Esophagus squamous epithelium (tissue), 5 donors: ENCODE measurements at places on chromosomes 2 and 18.

GRCh38 chr2:46339676-46340459 is 42.7 kb downstream of the EPAS1 start:
- no peaks in the 10 kb centered on the region for H3K36me3 ChIP-seq
- DNase-seq, result no peak
- peak overlapping the region; percentile 62 for H3K27ac ChIP-seq
- H3K4me1 ChIP-seq, result peaks cover 100% of the 10 kb centered on the region

GRCh38 chr2:47688561-47688960 is 94.4 kb upstream of the MSH6 start:
- DNase-seq, result no peak
- no peak overlapping the region for H3K27ac ChIP-seq
- H3K4me3 ChIP-seq, result no peak overlapping the region
- no peaks in the 10 kb centered on the region for H3K36me3 ChIP-seq
- no peaks in the 10 kb centered on the region for H3K4me1 ChIP-seq
- no peaks in the 10 kb centered on the region for H3K27me3 ChIP-seq

- no peak for DNase-seq
- no peak overlapping the region for H3K4me3 ChIP-seq
- no peak overlapping the region for H3K27ac ChIP-seq
Measured at GRCh38 chr18:9066817-9067306, 35.6 kb upstream of the NDUFV2 start.

DNA sequence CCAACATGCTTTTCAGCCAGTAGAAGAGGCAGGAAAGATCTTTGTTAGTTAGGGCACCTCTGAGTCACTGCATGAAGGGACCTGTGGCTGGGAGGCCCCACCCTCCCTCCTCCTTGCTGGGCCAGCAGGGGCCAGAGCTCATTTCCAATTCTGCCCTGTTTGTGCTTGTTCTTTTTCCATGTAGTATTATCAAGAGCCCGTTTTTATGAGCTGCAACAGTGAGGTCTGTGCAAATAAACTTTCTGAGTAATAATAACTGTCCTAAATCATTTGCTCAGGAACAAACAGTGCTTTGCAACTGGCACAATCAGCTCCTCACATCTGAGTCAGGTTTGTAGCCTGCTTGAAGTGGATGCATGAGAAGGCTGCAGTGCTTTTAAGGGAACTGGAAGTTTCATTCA is 128.0 kb downstream of the ARL4C start:
- H3K4me1 ChIP-seq, result peaks cover 22% of the 10 kb centered on the region
- DNase-seq, result no peak
- no peaks in the 10 kb centered on the region for H3K27me3 ChIP-seq

GRCh38 chr2:68404164-68404563 is 39.1 kb downstream of the PLEK start:
- DNase-seq, result no peak
- H3K4me3 ChIP-seq, result no peak overlapping the region
- H3K27ac ChIP-seq, result no peak overlapping the region
- H3K4me1 ChIP-seq, result peaks cover 5% of the 10 kb centered on the region
- H3K36me3 ChIP-seq, result no peaks in the 10 kb centered on the region

GRCh38 chr2:8682719-8683667 is 1.1 kb downstream of the ID2 start:
- H3K4me3 ChIP-seq, result peak overlapping the region; percentile 75
- no peak for DNase-seq
- H3K27me3 ChIP-seq, result no peaks in the 10 kb centered on the region
- peaks cover 18% of the 10 kb centered on the region for H3K4me1 ChIP-seq
- H3K27ac ChIP-seq, result peak overlapping the region; percentile 87

GRCh38 chr18:34050661-34051060 is 174.1 kb downstream of the NOL4 start:
- H3K4me3 ChIP-seq, result no peak overlapping the region
- no peak for DNase-seq
- no peak overlapping the region for H3K27ac ChIP-seq

- peaks cover 21% of the 10 kb centered on the region for H3K27me3 ChIP-seq
- H3K4me1 ChIP-seq, result peaks cover 49% of the 10 kb centered on the region
- H3K4me3 ChIP-seq, result no peak overlapping the region
- H3K27ac ChIP-seq, result no peak overlapping the region
- H3K36me3 ChIP-seq, result no peaks in the 10 kb centered on the region
Measured at GRCh38 chr2:63047321-63048279, 3.0 kb upstream of the OTX1 start.

DNA sequence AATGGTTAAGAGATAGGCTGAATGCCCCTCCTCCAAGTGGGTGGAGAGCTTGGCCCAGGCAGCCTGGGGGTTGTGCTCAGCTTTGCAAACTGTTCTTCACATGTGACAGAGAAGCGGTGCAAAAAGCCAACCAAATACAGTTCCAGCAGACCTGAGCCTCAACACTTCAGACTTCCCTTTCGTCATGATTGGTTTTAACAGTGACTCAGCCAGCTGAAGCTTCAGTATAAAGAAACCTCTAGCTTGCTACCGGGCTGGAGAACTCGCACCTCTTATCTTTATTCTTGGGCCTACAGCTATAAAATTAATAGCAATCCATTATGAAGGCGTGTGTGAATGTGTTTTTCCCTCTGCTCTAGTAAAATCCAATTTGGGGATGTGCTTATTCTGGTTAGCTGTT is 20.0 kb downstream of the SETBP1 start:
- peaks cover 51% of the 10 kb centered on the region for H3K4me1 ChIP-seq
- H3K4me3 ChIP-seq, result no peak overlapping the region
- DNase-seq, result no peak
- H3K36me3 ChIP-seq, result no peaks in the 10 kb centered on the region

GRCh38 chr2:46327627-46328026 is 30.4 kb downstream of the EPAS1 start:
- H3K27me3 ChIP-seq, result no peaks in the 10 kb centered on the region
- peaks cover 99% of the 10 kb centered on the region for H3K4me1 ChIP-seq
- no peaks in the 10 kb centered on the region for H3K36me3 ChIP-seq
- no peak overlapping the region for H3K4me3 ChIP-seq

DNA sequence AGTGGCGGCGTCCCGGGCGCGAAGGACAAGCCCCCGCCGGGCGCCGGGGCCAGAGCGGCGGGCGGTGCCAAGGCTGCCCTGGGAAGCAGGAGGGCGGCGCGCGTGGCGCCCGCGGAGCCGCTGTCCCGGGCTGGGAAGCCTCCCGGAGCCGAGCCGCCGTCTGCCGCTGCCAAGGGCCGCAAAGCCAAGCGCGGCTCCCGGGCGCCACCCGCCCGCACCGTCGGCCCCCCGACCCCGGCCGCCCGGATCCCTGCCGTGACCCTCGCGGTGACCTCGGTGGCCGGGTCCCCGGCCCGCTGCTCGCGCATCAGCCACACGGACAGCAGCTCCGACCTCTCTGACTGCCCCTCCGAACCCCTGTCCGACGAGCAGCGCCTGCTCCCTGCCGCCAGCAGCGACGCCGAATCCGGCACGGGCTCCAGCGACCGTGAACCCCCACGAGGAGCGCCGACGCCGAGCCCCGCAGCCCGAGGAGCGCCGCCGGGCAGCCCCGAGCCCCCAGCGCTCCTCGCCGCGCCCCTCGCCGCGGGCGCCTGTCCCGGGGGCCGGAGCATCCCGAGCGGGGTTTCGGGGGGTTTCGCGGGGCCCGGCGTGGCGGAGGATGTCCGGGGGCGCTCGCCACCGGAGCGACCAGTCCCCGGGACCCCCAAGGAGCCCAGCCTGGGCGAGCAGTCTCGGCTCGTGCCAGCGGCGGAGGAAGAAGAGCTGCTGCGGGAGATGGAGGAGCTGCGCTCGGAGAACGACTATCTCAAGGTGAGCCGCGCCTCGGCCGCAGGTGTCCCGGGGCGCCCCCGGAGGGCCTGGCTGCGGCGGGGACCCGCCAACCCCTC is 820 bp downstream of the MTCL1 start:
- no peaks in the 10 kb centered on the region for H3K36me3 ChIP-seq
- peaks cover 29% of the 10 kb centered on the region for H3K27me3 ChIP-seq
- no peak for DNase-seq
- H3K27ac ChIP-seq, result peak overlapping the region; percentile 57

GRCh38 chr2:1995081-1995480 is 250.8 kb upstream of the PXDN start:
- H3K27me3 ChIP-seq, result no peaks in the 10 kb centered on the region
- no peaks in the 10 kb centered on the region for H3K4me1 ChIP-seq
- H3K36me3 ChIP-seq, result no peaks in the 10 kb centered on the region
- DNase-seq, result no peak

DNA sequence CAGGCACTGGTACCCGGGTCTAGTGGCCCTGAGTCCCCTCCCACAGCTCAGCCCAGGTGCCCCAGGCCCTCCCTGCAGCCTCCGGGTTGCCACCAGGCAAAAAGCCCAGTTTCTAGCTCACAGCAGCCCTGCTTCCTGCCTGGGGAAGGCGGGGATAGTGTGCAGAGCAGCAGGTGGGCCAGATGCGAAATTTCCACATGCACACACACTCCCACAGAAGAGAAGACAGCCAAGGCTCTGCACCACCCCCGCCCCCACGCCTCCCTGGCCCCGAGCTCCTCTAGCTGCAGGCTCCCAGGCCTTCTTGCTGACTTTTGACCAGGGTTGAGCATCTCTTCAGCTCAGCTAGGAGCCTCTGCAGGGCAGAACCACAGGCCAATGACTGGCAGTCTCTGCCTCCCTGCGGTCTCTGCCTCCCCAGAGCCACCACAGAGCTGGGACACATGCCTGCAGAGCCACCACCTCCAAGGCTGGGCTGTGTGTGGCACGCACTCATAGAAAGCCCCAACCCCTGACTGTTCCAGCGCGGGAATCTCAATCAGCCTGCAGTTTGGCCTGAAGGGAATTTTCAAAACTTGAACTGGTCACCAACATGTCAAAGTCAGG is 7.2 kb downstream of the SLC66A2 start:
- no peak for DNase-seq
- no peaks in the 10 kb centered on the region for H3K27me3 ChIP-seq
- H3K27ac ChIP-seq, result no peak overlapping the region
- peaks cover 11% of the 10 kb centered on the region for H3K4me1 ChIP-seq
